ENCODE measurements at places on chromosomes 3 and 15.
A peak's percentile ranks its signal among the peaks of the same experiment; 100 is the strongest.

DNA sequence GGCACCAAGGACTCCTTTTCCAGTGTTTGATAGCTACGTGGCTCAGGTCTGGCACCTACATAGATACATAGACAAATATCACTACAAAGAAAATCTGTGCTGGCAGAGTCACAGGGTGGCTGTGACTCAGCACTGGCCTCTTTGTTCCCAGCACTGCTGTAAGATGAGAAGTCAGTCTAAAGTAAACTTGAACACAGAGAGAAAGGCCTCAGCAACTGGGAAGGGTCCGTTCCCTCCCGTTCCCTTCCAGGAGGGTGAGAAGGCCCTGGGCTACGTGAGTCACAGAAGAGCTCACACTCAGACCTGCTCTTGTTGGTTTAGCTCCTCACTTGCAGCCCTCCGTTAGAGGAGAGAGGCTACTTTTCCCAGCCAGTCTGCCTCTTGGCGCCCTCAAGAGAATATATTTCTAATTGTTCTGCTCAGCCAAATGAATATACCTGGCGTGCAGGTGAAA is 23.1 kb downstream of the ANXA2 start:
- DNase-seq, result no peak

- DNase-seq, result no peak
These were observed 234.7 kb upstream of the LYSMD4 start for GRCh38 chr15:99967841-99968371.

GRCh38 chr15:45794712-45795439 is 160.0 kb downstream of the SQOR start:
- DNase-seq, result no peak

- DNase-seq, result no peak
These were observed 192.2 kb upstream of the GADL1 start for GRCh38 chr3:31086698-31087097.

- no peak for DNase-seq
These were observed 39.1 kb upstream of the DNAJC13 start for GRCh38 chr3:132378048-132378762.

- DNase-seq, result no peak
These were observed 36.9 kb downstream of the SH3BP5 start for GRCh38 chr3:15295506-15295905.

DNA sequence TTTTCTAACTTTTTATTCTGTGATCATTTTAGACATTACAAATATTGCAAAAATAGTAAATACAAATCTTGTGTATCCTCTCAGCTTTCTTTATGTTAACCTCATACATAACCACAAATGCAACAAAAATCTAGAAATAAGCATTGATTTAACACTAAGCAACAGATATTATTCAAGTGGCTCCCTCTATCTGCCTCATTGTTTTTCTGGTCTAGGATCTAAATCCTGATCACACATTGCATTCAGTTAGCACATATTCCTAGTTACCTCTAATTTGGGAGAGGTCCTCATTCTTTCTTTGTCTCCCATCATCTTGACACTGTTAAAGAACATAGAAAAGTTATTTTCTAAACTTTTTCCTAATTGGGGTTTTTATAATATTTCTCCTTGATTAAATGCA is 1126.0 kb downstream of the ROBO2 start:
- no peak for DNase-seq

- no peak for DNase-seq
These were observed 84.5 kb downstream of the ZIC1 start for GRCh38 chr3:147493666-147494065.

GRCh38 chr3:172279191-172279640 is 169.0 kb downstream of the GHSR start:
- no peak for DNase-seq

DNA sequence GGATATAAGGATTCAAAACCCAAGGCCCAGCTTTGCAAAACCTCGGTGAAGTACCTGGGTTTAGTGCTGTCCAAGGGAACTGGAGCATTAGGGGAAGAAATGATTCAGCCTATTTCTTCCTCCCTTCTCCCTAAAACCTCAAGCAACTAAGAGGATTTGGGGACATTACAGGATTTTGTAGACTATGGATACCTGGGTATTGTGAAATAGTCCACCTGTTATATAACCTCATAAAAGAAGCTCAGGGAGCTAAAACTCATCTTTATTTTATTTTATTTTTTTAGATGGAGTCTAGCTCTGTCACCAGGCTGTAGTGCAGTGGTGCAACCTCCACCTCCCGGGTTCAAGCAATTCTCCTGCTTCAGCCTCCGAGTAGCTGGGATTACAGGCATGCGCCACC is 8.7 kb upstream of the SMCO1 start:
- DNase-seq, result no peak

DNA sequence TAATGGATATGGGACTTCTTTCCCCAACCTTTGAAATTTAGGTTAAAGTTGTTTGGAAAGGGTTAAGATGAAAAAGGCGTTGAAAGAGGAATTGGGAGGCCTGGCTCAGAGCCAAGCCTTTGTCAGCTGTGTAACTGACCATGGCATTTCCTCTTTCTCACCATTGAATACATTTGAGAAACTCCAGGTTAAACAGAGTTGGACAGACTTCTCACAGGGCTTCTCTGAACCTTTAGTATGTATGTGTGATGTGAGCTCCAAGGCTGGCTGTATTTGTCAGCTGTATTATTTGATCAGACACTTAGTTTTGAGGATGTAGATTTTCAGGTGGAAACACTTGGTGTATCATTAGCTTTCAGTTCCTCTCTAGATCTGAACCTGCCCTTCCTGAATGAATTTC is 136.4 kb upstream of the GOLGA6L4 start:
- no peak for DNase-seq

GRCh38 chr15:26231096-26231495 is 368.0 kb upstream of the ATP10A start:
- no peak for DNase-seq

GRCh38 chr3:13556917-13557316 is 8.0 kb downstream of the FBLN2 start:
- peak; percentile 75 for DNase-seq

DNA sequence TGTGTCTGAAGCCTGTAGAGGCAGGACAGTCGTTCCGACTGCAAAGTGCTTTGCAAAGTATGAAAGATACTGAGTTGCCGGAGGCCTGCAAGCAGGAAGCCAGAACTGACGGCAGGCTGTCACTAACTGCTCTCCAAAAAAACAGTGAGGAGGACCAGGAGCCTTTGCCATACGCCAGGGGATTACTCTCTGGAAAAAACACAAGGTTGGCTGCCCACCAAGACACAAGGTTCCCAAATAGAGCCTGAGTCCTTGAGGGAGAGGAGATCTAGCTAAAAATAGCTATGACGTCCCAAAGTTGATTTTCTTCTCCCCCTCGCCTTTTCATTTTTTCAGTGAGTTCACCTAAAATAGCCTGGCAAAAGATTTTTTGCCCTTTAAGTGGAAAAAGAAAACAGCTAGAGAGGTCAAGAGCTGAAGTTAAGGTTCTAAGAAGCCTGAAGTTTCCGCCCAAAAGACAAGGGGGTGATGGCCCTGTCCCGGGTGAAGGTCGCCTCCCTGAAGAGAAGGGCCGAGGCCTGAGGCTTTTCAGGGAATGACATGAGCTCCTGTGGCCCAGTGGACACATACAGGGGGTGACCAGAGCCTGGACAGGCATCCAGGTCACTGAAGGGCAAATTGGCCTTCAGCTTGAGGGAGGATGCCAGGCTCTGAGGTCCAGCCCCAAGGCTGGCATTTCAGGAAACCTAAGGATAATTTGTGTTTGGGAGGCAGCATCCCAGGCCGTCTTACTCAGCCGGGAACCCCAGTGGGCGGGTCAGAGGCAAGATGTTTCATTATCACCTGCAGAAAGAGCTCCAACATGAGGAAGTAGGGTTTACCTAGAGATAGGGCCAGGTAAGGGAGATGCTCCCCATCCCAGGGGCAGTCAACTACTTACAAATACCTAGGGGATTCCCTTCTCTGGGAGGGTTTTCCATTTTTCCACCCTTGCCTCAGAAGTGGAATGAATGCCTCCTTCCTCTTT is 44.9 kb upstream of the DGKG start:
- DNase-seq, result no peak

DNA sequence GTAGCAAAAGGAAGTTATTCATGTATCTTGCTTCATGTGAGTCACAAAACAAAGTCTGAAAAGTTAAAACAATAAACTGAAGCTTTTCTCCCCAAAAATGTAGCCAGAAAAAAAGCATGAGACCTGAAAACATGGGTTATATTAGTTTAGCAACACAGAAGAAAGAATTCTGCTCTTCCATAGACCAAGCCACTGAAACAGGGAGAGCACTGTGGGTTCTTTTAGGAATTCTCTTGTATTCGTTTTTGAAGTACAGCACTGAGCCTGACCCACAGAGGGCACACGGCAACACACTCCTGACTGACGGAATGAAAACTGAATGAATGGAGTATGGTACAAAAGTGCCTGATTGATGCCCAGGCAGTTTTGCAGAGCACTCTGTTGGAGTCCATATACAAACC is 66.6 kb downstream of the TM4SF4 start:
- no peak for DNase-seq

- DNase-seq, result no peak
These were observed 89.5 kb upstream of the CHD2 start for GRCh38 chr15:92810418-92811138.

DNA sequence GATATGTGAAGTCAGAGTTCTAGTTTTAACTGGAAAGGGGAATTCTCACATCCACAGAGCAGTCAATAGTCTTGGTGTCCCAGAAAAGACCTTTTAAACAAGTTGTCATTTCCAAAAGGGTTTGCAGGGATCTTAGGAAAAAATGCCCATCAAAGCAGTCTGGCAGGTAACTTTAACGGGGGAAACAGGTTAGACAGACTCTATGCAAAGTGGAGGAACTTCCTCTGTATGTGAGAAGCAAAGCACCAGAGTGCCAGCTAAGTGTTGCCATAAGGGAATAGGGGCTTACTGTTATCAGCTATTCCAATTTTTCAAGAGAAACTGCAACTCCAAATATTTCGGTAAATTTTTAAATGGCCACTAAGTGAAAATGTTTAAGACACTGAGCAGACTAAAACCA is 307.9 kb upstream of the MDFIC2 start:
- DNase-seq, result no peak

- DNase-seq, result no peak
These were observed 189.6 kb downstream of the XXYLT1 start for GRCh38 chr3:195081242-195081963.

GRCh38 chr3:169758359-169758994 is 6.4 kb downstream of the TERC start:
- DNase-seq, result no peak

DNA sequence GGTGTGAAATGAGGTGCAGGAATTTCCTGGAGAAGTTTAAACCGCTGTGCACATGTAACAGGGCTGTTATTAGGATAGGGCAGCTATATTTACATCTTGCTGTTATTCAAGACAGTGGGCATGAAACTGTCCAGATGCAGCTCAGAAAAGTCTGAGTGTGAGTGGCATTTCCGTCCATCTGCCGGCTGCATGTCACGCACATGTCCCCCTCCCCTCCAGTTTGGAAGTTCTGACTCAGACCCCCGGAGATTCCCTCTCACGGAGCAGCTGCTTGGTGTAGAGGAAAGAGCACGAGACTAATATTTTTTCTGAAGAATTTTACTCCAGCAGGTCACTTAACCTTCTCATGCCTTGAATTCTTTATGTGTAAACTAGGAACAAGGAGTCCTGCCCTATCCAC is 69.8 kb downstream of the FEM1B start:
- DNase-seq, result no peak

DNA sequence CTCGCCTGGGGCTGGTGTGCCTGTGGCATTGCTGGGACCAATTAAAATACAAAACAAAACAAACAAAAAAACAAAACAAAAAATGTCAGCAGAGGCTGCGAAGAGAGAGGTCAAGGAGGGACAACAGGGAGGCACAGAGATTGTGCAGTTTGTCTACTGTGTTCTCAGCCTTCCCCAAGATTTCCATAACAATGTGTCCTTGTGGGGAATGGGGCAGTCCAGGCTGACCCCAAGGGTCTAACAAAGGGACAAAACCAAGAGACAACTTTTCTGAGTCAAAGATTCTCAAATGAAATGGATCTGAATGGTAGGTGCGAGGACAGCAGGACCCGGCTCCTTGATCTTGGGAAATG is 46.4 kb upstream of the TRPM1 start:
- no peak for DNase-seq

GRCh38 chr3:37816271-37816670 is 45.4 kb upstream of the CTDSPL start:
- DNase-seq, result no peak

DNA sequence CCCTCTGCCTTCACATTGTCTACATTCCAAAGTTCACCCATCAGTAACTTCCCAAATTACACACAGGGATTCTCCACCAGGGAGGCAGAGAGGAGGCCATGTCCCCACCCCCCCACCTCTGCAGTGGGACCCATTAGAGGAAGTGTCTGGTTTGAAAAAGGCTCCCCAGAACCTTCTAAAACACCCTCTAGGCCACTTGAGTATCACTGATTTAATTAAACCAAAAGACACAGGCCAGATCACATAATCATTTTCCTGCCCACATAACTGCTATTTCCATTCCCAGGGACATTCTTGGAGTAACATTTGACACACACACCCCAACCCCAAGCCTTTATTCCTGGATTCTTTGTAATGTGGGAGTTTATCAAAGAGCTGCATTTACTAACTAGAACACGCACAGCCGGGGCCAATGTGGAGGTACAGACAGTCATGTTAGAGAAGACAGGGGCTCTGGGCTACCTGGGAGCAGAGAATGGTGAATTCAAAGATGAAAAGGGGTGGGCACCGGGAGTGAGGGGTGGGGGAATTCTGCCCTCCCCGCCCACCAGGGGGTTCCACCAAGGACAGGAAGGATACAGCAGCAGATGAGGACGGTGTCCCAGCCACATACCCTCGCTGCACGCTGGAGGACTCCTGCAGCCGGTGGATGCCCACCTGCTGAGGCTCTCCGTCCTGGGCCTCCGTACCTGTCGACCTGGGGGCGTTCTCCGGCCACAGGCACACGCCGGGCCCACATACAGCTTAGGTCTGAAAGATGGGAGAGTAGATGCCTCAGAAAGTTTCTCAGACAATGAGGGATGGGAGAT is 201.4 kb upstream of the CTNNB1 start:
- no peak for DNase-seq

GRCh38 chr15:98853617-98854420 is 153.8 kb downstream of the PGPEP1L start:
- DNase-seq, result no peak

DNA sequence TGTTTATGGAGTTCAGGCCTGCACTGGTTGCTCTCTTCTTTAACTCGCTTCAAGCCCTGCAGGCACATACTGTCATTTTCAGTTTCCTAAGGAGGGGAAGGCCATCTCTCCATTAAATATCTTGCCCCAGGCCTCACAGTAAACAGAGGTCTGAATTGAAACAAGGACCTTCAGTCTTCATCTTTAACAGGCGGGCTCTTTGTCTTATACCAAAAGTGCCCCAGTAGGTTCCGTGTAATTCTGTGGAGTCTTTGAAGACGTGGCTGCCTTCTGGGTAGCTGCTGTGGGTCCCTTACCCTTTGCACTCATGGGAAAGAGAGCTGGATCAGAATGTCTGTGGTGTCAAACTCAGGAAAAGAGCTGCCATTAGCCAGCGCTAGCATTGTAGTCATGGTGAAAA is 161.2 kb downstream of the APBA2 start:
- no peak for DNase-seq

DNA sequence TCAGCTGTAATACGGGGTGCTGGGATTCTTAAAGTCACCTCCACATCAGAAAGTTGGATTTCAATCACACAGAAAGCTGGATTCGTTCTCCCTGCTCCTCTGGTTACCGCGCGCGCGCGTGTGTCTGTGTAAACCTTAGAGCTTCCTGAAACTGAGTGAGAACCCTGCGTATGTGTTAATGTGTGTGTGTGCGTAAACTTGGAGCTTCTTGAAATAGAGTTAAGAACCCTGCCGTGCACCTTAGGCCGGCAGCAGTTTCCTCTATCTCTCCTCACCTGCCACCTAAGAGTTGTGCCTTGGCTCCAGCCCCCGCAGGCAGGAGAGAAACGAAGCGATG is 531 bp downstream of the LZTFL1 start:
- no peak for DNase-seq
